ENCODE measurements at places on chromosomes 12 and 14. TPM values are rescaled to one million over a fixed set of nuclear protein-coding genes. Genes with fewer than 3 reads are reported as not detected.
A peak's percentile ranks its signal among the peaks of the same experiment; 100 is the strongest.

GRCh38 chr12:75483431-75483830, 2.9 kb downstream of the GLIPR1 start:
- H3K27me3 ChIP-seq, result no peaks in the 10 kb centered on the region
- no peak overlapping the region for H3K27ac ChIP-seq
- H3K4me3 ChIP-seq, result peak overlapping the region; percentile 62

DNA sequence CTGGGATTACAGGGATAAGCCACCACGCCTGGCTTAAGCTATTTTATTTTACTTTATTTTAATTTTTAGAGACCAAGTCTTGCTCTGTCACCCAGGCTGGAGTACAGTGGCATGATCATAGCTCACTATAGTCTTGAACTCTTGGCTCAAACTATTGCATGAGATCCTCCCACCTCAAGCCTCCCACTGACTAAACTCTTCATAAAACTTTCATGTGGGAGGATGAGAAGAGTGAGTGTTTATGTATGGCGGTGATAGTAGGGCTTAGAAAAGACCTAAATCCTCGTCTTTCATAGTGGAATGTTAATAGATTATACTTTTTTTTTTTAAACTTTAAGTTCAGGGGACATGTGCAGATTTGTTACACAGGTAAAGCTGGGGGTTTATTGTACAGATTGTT, 23.5 kb upstream of the PPP4R3A start:
- H3K4me3 ChIP-seq, result no peak overlapping the region
- no peaks in the 10 kb centered on the region for H3K36me3 ChIP-seq

GRCh38 chr12:20508962-20509361, 140.6 kb downstream of the PDE3A start:
- DNase-seq, result no peak
- H3K27me3 ChIP-seq, result no peaks in the 10 kb centered on the region
- peaks cover 2% of the 10 kb centered on the region for H3K4me1 ChIP-seq
- H3K36me3 ChIP-seq, result no peaks in the 10 kb centered on the region
- H3K4me3 ChIP-seq, result no peak overlapping the region

- H3K27ac ChIP-seq, result no peak overlapping the region
- H3K27me3 ChIP-seq, result no peaks in the 10 kb centered on the region
- no peaks in the 10 kb centered on the region for H3K36me3 ChIP-seq
Measured at GRCh38 chr14:70021548-70022220, 142.5 kb downstream of the SMOC1 start.

DNA sequence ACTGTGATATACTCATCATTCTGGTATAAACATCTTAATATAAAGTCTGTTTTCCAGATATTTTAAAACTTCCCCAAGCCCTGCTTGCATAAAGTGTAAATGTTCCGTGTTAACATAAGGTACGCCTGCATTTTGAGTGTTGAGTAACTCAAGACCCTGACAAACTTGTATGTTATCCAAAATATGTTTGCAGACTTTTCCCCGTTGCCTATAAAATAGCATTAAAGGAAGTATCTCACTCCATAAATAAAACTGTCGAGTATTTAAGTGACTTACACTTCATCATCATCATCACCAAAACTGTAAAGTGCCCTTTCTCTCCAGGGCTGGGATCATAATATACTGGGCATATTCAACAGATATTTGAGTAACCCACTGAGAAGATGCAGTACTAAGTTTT, 64.6 kb upstream of the TSPAN8 start:
- H3K36me3 ChIP-seq, result no peaks in the 10 kb centered on the region
- H3K4me3 ChIP-seq, result no peak overlapping the region
- DNase-seq, result no peak

GRCh38 chr14:61140872-61141271, 140.3 kb downstream of the TMEM30B start:
- H3K36me3 ChIP-seq, result no peaks in the 10 kb centered on the region
- H3K27ac ChIP-seq, result no peak overlapping the region
- peaks cover 10% of the 10 kb centered on the region for H3K4me1 ChIP-seq
- H3K27me3 ChIP-seq, result no peaks in the 10 kb centered on the region
- no peak overlapping the region for H3K4me3 ChIP-seq

GRCh38 chr12:58942345-58942744, 22.0 kb upstream of the LRIG3 start:
- H3K4me3 ChIP-seq, result no peak overlapping the region
- no peaks in the 10 kb centered on the region for H3K27me3 ChIP-seq
- no peaks in the 10 kb centered on the region for H3K36me3 ChIP-seq

GRCh38 chr12:98456576-98457573, 58.5 kb upstream of the TMPO start:
- peak overlapping the region; percentile 60 for H3K4me3 ChIP-seq
- no peaks in the 10 kb centered on the region for H3K4me1 ChIP-seq

GRCh38 chr12:18922851-18923250, 184.9 kb downstream of the CAPZA3 start:
- H3K4me3 ChIP-seq, result no peak overlapping the region
- no peak overlapping the region for H3K27ac ChIP-seq
- no peaks in the 10 kb centered on the region for H3K27me3 ChIP-seq
- no peaks in the 10 kb centered on the region for H3K4me1 ChIP-seq

The CLEC7A gene
- total RNA-seq, result 3.0 TPM

DNA sequence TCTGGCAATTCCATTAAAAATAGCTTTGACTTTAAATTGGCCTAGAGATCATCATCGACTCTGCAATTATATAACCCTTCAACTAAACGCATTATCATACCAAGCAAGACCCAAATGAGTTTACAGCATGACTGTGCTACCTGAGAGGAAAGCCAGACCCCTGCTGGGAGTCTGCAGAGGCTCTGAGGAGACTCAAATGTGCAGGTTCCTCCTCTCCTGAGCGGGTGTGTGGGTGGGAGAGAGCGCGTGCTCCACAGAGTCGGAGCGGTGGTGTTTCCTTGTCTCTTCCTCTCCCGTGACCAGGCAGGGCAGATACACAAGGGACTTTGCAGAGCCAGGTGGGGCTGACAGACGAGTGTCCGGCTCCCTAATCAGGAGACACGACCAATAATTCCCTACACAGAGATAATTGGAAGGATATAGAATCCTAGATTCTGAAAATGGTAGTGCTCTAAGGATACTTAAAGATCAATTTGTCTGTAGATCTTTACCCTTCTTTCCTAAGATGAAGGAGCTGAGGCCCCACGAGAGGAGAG, 74.1 kb downstream of the SLC8A3 start:
- no peaks in the 10 kb centered on the region for H3K27me3 ChIP-seq
- peaks cover 8% of the 10 kb centered on the region for H3K36me3 ChIP-seq

- no peak for DNase-seq
- no peaks in the 10 kb centered on the region for H3K27me3 ChIP-seq
- no peaks in the 10 kb centered on the region for H3K4me1 ChIP-seq
- H3K4me3 ChIP-seq, result no peak overlapping the region
- H3K36me3 ChIP-seq, result no peaks in the 10 kb centered on the region
- H3K27ac ChIP-seq, result no peak overlapping the region
Measured at GRCh38 chr12:87150969-87151662, 878.1 kb downstream of the C12orf50 start.

GRCh38 chr12:50322206-50322605, 38.9 kb upstream of the LIMA1 start:
- DNase-seq, result no peak
- no peaks in the 10 kb centered on the region for H3K36me3 ChIP-seq
- no peak overlapping the region for H3K4me3 ChIP-seq

The RIMBP2 gene
- total RNA-seq, result 0.41 TPM

GRCh38 chr14:38528582-38528981, 272.7 kb upstream of the CLEC14A start:
- H3K4me1 ChIP-seq, result no peaks in the 10 kb centered on the region
- H3K27me3 ChIP-seq, result no peaks in the 10 kb centered on the region
- DNase-seq, result no peak
- H3K36me3 ChIP-seq, result no peaks in the 10 kb centered on the region

The WNT1 gene
- total RNA-seq, result not detected

- DNase-seq, result no peak
- H3K27ac ChIP-seq, result no peak overlapping the region
- H3K36me3 ChIP-seq, result no peaks in the 10 kb centered on the region
Measured at GRCh38 chr12:94563286-94563685, 87.1 kb downstream of the TMCC3 start.

The OTX2 gene
- not detected for total RNA-seq

GRCh38 chr14:20836668-20837338, 34.2 kb upstream of the RNASE1 start:
- H3K27ac ChIP-seq, result no peak overlapping the region
- no peaks in the 10 kb centered on the region for H3K27me3 ChIP-seq
- no peak for DNase-seq
- no peaks in the 10 kb centered on the region for H3K4me1 ChIP-seq
- H3K36me3 ChIP-seq, result no peaks in the 10 kb centered on the region
- no peak overlapping the region for H3K4me3 ChIP-seq

GRCh38 chr12:128914908-128915563, 61.8 kb downstream of the GLT1D1 start:
- no peak overlapping the region for H3K4me3 ChIP-seq
- no peak for DNase-seq
- no peak overlapping the region for H3K27ac ChIP-seq
- H3K27me3 ChIP-seq, result no peaks in the 10 kb centered on the region
- H3K4me1 ChIP-seq, result no peaks in the 10 kb centered on the region
- H3K36me3 ChIP-seq, result no peaks in the 10 kb centered on the region

The TPH2 gene
- not detected for total RNA-seq

GRCh38 chr12:17357396-17357795, 732.6 kb downstream of the RERGL start:
- H3K27ac ChIP-seq, result no peak overlapping the region
- no peak for DNase-seq
- H3K4me3 ChIP-seq, result no peak overlapping the region
- no peaks in the 10 kb centered on the region for H3K4me1 ChIP-seq

The PRICKLE1 gene
- total RNA-seq, result 2.3 TPM

The CYP46A1 gene
- 0.50 TPM for total RNA-seq

The LALBA gene
- not detected for total RNA-seq

- H3K36me3 ChIP-seq, result no peaks in the 10 kb centered on the region
- H3K27me3 ChIP-seq, result no peaks in the 10 kb centered on the region
- no peak overlapping the region for H3K27ac ChIP-seq
Measured at GRCh38 chr12:25715102-25715501, 162.0 kb upstream of the LMNTD1 start.

DNA sequence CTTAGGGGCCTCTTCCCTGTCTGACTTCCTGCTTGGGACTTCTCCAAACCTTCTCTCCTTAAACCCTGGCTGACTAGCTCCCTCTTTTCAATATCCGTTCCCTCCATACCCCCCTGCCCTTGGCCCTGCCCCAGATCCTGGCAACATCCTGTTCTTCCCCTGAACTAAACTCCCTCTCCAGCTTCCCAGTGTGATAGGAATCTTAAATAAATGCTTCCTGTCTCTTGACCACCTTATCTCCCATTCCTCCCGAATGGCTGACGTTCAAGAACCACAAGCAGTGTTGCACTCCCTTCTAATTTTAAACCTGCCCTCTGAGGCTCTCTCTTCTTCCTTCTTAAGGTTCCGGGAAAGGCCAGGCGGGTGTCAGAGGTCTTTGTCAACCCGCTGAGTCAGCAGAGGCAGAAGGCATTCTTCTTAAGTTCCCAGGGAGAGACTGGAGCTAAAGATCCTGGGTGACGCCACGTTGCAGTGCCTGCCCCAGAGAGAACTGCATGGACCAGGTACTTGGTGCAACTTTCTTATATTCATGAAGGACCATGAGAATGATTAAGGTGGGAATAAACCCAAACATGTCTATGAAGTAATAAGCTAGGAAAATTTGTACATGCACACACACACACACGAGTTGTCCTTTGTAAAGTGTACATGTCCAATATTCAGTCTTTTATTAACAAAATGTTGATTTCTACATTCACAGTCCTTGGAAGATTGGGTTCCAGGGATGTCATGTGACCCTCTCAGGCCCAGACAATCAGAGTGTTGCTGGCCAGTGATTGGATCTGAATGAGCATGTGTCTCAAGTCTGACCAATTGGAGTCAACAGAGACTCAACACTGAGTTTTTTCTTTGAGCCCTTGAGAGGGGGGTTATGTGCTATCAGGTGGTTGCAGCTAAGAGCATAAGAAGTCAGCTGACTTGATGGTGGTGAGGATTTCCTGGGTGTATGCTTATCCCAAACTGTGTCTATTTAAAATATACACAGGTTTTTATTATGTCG, 420.2 kb upstream of the TBX3 start:
- H3K27ac ChIP-seq, result no peak overlapping the region
- peak; percentile 47 for DNase-seq
- H3K27me3 ChIP-seq, result no peaks in the 10 kb centered on the region
- no peaks in the 10 kb centered on the region for H3K4me1 ChIP-seq

The GPD1 gene
- 133 TPM for total RNA-seq

The C12orf54 gene
- not detected for total RNA-seq
